ENCODE measurements at places on chromosomes 6 and 20.

DNA sequence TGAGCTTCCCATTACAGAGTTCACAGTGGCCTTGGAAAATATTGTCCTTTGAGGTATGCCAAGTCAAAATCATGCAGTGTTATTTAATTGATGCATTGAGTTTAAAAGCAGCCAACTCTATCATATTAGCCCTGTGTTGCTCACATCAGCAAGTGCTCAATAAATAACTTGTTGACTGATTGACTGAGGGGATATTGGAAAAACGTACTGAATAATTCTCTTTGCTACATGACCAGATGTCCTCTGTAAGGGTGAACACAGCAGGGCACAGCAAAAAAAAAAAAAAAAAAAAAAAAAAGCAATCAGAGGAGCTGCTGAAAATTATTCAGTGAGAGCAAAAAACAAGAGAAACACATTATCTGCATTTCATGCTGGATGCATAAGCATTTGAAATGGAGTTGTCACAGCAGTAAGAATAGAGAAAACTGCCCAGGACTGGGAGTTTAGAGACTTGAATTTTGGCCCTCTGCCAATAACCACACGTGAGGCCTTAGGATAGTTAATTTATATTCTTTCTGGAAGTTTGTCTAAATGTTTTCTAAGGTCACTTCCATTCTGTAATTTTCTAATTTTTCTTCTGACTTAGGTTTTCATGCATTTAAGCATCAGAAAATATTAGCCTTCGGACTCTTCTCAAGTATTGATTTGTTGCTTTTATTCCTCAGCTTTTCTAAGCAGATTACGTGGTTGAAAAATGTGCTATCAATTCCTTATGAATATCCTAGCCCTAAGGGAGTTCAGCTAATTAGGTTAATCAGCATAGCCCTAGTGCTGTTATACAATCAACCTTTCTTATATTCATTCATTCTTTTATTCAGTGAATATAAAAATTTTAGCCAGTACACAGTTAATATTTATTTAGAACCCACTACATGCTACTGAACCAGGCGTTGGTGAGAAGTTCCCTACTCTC is 246.8 kb upstream of the STXBP5 start:
- no peak for DNase-seq

DNA sequence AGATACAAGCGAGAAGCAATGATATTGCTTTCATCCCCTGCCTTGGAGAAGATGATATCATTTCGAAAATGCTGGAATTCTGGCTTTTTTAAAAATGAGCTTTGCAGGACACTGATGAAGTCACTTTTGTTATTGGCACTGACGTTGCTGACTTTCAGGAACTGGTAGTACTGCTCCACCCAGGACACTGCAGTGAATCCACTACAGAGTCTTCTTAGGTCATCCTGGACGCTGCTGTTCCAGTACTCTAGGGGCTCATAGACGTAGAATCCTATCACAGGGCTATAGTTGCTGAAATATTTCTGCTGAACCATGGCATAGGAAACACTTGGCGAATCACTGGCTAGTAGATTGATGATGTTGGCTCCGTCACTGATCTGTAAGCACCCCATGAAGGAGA is 97.2 kb downstream of the OPN5 start:
- DNase-seq, result no peak

- no peak for DNase-seq
Observed at GRCh38 chr6:89251170-89251569, 34.0 kb upstream of the GABRR1 start.

DNA sequence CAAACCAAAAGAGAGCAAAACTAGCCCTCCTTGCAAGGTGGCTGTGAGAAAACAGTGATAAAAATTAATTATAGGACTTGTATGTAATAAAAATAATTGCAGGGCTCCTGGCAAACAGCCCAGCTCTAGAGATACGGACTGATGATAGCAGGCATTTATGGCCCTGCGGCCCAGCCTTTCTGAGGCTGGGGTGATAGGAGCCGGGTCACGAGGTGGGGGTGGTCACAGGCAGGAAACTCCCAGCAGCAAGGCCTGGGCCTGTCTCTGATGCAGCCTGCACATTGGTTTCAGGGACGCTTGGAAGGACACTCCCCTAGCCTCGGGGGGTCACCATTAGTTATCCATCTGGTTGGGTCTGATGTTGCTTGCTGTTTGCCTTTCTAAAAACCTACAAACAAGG is 18.7 kb upstream of the TTPAL start:
- no peak for DNase-seq

DNA sequence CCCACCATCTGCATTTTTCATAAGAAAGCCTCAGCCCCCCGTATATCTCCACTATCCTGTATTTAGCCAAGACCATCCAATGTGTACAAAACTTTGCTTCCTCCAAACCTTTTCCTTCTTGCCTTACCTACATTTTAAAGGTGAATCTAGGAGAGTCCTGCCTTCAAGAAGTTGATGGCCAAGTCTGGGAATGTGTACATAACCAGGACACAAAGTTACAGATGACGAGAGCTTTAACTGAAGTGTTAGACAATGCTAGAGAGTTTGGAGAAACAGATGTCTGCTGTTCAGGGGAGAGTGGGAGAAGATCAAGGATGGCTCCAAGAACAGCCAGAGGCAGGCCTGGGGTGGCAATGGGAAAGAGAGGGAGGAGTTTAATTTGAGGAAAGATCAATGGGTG is 2.3 kb upstream of the UQCC2 start:
- no peak for DNase-seq

- no peak for DNase-seq
Observed at GRCh38 chr6:111175109-111175508, 87.8 kb downstream of the SLC16A10 start.

DNA sequence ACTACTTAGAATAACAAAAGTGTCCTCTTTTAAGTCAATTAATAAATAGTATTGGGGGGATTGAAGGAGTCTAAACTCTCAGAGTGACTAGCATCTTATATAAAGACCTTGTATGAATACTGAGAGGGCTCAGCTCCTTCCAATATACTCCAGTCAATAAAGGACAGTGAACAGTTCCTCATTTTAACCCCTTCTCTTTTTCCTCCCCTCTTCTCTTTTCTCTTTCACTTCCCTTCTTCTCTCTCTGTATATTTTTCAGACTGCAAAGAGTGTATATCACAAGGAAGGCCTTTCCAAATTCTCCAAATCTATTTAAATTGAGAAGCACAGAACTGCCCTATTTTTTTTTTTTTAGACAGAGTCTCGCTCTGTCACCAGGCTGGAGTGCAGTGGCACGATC is 99.5 kb downstream of the CD164 start:
- no peak for DNase-seq

DNA sequence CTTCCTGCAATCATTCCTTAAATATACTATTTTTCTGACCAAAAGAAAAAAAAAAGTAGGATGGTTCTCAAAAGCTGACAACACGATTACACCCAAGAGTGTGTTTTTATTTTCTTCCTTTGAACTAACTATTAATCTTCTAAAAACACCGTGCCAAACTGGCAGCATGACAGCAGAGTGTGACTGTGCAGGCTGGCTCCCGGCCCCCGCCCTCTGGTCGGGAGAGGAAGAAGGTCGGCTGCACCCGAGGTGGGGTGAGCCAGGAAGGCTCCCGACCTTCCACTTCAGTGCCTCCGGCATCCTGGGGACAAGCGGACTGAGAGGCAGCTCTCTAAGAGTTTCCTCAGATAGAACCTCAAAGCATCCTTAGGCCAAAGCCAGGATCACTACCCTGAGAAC is 29.2 kb downstream of the SLC22A23 start:
- no peak for DNase-seq

Measured in NCI-H1092 (cell line).